ENCODE measurements at places on chromosomes 6 and 20.

DNA sequence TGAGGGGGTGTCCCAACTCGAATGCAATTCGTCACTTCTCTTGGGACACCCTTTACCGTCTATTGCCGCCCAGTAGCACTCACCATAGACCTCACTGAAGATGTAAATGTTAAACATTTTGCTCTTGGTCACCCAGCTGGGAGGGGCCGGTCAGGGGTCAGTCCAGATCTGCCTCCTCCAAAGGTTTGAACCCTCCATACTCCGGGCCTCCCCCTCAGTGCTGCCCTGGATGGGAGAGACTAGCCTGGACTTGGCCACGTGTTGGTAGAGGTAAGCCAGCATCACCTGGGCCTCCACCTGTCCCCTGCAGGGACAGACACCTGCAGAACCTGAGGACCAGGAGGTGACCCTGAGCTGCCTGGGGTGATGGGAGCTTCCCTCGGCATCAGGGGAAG is 5.0 kb upstream of the MYT1 start:
- DNase-seq = no peak

GRCh38 chr6:129344379-129344778 is 365.6 kb downstream of the ARHGAP18 start:
- no peak for DNase-seq

DNA sequence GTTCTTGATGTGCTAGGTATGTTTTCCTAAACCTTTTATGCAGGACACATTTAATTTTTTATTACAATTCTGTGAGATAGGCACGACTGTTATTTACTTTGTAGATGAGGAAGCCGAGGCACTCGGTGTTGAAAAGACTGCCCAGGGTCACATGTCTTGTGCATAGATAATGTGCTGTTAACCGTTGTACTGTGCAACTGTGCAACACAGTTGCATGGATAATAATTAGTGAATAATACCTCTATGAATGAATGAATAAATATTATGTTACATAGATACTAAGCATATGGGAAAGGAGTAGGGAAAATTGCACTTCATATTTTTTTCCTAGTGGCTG is 60.3 kb upstream of the DEK start:
- DNase-seq = no peak

- peak; percentile 13 for DNase-seq
Observed at GRCh38 chr20:23647346-23647745, 9.6 kb upstream of the CST3 start.

DNA sequence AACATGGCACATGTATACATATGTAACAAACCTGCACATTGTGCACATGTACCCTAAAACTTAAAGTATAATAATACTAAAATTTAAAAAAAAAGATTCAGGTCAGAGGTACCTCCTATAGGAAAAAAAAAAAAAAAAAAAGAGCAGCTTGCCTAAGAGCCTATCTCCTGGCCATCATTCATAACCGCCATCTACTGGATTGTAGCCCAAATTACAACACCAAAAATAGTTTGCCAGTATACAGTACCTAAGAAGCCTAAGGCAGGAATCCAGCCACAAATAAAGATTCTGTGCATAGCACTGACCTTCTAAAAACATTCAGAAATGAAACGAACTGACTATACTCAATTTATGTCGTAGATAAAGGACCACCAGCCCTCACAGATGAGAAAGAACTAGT is 438.4 kb upstream of the ADGRB3 start:
- peak; percentile 19 for DNase-seq

DNA sequence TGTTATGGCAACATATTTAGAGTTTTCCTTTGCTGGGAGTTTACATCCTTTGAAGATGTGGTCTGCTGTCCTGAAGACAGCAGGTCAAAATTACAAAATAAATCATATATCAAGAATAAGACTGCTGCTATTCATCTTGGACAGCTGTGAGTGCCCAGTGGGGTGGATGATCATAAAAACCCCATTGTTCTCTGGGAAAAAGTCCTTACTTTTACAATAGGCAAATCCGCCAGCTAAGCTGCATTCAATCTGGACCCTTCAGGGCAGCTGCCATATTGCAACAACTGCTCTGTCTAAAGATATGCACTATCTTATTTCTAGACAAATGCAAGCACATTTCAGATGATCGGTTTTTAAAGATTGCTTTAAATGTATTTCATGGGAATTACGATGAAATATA is 19.4 kb downstream of the CASS4 start:
- DNase-seq = no peak

DNA sequence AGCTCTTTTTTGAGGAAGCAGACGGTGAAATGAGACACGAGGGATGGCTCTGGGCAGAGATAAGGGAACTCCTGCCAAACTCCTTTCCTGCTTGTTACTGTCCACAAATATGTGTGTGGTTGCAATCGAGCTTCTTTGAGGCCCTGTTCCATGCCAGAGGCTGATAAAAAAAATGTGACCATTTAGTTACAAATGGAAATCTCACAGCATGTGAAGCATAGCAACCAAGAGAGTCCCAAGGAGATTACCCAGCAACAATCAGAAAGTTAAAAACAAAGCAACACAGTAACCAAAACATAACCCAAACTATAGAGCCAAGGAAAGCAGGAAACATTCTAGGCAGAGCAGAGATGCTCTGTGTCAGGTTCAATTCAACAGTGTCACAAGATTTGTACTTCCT is 35.4 kb upstream of the HMGN3 start:
- peak; percentile 1 for DNase-seq

DNA sequence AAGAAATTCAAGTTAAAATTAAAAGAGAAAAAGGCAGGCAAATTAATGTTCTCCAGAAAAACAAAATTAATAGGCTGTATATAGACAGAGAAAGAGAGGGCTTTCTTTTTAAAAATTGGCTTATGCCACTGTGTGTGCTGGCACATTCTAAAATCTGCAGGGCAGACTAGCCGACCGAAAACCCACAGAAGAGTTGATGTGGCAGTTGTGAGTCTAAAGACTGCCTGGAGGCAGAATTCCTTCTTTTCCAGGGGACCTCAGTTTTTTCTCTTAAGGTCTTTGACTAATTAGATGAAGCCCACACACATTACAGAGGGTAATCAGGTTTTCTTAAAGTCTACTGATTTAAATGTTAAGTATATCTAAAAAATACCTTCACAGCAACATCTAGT is 85.7 kb downstream of the GJA1 start:
- DNase-seq = peak; percentile 54

DNA sequence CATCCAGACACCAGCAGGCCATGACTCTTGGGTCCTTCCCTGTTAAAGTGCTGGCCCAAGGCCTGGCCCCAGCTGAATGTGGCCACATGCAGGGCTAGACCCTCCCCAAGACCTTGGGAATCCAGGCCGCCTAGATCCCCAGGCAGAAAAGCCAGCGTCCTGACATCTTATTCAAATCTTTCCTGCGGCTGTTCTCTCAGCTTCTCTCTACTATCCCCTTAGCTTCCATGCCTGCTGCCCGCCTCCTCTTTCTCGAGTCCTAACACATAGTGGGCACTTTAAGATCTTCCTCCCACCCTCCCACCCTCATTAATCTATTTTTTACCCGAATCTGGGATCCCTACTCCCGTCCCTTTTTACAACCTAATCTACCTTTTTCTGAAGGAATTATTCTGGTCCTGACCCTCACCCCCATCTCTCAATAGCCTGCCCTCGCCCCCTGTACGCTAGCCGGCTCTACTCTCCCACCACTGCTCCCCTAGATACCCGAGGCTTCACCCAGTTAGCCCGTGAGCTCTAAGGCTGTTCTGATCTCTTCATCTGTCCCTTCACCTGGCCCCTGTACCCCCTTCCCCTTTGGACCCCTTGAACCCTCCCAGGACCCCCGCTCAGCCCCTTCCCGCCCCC is at the start of gene CCHCR1:
CCHCR1 (minus strand) TSS at position 290 of the 627 bp plus-strand sequence; CDS start at position 88, 202 bp downstream.
- peak; percentile 15 for DNase-seq
